Coronary artery (tissue), 2 donors: ENCODE measurements at places on chromosomes 7 and 10.

- DNase-seq: no peak
Measured at GRCh38 chr7:231030-231857, 38.9 kb downstream of the FAM20C start.

DNA sequence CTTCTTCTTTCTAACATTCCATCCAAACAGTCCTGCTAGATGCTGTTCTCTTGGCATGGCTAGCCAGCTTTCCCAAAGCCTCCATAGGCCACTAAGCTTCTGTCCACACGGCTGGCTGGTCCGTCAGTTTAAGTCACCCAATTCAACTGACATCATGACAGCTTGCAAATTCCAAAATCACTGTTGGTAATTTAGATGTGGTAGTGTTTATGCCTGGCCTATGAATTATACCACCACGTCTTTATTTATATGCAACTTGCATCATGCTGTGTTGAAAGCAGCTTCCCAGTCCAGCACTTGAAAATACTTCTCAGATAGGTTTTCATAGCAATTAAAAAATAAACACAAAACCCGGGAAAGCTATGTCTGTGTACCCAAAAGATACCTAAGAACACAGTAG is 2.2 kb upstream of the VIM start:
- DNase-seq: no peak

DNA sequence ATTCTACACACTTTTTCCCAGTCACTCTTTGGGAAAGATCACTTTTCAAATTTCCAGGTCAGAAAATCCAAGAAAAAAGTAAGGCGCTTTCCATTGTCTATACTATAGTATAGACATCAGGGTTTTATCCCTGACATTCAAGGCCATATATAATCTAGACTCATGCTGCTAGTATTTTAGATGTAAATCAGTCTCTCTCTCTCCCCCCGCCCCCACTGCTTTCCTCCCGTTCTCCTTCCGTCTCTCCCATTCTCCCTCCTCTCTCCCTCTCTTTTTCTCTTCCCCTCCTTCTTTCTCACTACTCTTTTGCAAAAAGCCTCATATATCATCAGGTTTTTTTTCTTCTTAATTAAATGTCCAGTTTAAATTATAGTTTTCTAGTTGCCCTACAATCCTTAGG is 154.8 kb downstream of the PHF14 start:
- no peak for DNase-seq

- DNase-seq: no peak
Measured at GRCh38 chr10:103058034-103058433, 135.0 kb downstream of the NT5C2 start.

DNA sequence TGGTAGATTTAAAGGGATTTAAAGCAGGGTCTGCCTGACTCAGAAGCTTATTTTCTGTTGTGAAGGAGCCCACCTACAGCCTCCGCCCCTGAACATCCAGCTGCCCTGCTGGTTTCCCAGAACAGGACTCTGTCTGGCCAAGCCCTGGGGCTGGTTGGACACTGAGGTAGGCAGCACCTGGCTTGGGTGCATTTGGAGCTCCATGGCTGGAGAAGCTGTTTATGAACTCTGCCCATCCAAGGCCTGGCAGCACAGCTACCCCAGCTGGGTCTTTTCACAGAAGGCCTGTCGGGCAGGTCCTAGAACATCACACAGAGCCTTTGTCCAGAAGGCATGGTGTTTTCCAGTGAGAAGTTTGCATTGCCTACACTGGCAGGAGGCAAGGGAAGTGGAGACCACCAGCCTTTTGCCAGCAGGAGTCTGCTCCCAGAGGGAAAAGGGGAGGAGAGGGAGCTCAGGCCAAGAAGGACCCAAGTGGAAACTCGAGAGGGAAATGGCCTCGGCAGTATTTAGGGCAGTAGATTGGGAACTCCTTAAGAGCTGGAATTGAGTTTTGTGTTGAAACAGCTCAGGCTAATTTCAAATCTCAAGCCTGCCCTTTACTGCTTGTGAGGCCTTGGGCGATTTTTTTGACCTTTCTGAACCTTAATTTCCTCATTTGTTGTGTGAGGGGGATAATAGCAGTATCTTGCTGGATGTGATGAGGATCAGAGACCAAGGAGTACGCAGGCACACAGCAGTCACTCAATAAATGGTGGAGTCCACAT is 12.3 kb upstream of the PDCD4 start:
- no peak for DNase-seq

- DNase-seq: no peak
Measured at GRCh38 chr7:129831424-129832058, 121.2 kb downstream of the UBE2H start.

GRCh38 chr7:138081868-138082267 is 5.6 kb downstream of the AKR1D1 start:
- DNase-seq: no peak

DNA sequence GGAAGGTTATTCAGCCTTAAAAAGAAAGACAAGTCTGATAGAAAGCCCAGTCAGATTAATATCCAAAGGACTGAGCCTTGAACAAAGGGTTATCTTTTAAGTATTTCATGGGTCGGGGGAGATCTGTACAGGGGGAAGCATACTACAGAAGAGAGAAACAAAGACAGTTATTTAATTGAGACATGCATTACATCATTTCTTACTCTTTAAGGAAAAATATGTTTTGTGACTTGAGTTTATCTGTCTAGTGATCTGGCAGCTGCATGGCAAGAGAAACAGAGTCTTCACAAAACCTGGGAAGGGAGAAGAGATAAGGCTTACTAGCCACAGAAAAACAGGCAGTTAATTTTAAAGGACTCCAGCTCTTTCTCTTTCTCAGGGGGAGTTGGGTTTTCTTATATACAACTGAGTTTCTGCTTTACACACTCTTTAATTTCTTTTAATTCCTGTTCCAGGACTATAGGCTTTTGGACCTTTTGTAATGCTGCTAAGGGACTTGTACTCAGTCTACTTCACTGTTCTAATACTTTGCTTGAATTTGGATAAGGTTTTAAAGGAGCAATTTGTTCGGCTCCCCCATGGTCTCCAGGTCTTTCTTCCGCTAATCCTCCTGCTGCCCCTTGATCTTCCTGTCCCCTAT is 20.9 kb upstream of the CYP3A43 start:
- no peak for DNase-seq

- DNase-seq: no peak
Measured at GRCh38 chr10:110967645-110968044, 48.2 kb downstream of the SHOC2 start.

DNA sequence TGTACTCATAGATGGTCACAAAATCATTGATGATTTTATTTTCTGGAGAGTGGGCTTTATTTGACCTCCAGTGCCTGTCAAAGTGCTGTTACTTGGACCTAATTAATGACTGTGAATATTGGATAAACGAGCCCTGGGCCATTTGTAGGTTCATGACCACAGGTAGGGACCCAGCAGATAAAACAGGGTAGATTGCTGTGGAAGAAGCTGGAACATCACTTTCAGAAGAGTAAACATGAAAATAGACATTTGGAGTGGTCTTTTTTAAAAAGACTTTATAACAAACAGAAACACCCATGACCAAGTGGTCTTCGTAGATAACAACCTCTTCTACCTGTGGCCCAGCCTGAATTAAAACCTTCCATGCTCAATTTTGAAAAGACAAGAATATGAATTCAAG is 472.8 kb upstream of the MKI67 start:
- no peak for DNase-seq

DNA sequence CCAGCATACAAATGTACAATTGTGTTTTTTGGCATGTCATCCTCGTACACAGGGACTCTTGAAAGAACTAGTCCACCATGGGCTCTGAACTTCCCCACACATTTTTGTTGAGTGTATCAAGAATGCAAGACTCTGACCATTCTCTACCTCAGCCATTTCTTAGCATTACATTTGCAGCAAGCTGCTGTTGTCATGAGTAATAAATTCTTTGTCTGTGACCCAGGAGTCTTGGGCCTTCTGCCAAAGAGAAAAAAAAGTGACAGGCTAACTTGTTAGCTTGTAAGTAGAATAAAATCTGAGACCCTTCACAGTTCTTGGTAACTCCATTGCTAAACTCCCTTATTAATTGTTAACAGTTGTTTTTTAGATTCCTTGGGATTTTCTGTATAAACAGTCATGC is 542.3 kb upstream of the MBL2 start:
- DNase-seq: no peak

GRCh38 chr7:70376561-70377031 is 755.3 kb upstream of the GALNT17 start:
- DNase-seq: no peak

GRCh38 chr7:109111086-109111485 is 541.4 kb downstream of the DNAJB9 start:
- no peak for DNase-seq

DNA sequence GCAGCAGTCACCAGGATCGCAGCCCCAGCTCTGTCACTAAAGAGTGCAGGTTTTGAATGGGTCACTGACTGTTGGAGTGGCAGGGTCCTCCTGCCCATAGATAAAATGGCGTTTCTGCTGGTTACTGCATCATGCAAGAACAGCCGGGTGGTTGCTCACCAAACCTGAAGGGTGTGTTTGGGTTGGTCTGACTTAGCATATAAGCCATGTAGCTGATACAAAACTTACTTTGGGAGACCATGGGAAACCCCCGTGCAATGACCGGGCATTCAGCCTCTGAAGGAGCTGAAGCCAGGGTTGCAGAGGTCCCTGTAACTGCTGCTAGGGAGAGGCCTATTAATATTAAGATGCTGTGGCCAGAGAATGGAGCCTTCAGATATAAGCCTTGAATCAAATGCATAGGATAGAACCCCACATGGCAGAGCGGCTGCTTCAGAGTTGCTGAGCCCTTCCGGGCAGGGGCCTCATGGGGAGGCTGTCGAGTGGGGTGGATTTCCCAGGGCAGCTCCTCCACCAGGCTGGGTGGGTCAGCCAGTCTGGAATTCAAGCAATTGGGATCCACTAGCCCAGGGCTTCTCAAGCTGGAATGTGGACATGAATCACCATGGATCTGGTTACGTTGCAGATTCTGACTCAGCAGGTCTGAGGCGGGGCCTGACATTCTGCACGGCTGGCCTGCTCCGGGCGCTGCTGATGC is 70.9 kb upstream of the CTBP2 start:
- no peak for DNase-seq

DNA sequence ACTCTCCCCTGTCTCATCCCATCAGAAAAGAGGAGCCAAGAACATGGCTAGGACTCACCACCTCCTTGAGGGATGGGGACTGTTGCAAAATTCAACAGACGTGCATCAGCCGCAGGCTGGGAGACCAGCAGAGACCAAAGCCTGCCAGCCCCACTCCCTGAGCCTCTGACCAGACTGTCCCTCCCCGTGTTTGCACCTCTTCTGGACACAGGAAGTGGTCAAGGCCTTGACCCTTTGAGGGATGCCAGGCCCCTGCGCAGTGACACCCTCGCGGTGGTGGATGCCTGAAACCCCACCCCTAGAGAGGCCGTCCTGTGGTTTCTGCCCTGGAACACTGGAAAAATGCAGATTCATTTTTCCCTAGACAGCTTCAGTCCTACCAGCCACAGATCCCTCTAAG is 128.4 kb upstream of the TCF7L2 start:
- no peak for DNase-seq

- no peak for DNase-seq
Measured at GRCh38 chr7:1054438-1054837, 10.1 kb downstream of the GPR146 start.

- no peak for DNase-seq
Measured at GRCh38 chr10:97067716-97068391, 117.9 kb downstream of the SLIT1 start.

DNA sequence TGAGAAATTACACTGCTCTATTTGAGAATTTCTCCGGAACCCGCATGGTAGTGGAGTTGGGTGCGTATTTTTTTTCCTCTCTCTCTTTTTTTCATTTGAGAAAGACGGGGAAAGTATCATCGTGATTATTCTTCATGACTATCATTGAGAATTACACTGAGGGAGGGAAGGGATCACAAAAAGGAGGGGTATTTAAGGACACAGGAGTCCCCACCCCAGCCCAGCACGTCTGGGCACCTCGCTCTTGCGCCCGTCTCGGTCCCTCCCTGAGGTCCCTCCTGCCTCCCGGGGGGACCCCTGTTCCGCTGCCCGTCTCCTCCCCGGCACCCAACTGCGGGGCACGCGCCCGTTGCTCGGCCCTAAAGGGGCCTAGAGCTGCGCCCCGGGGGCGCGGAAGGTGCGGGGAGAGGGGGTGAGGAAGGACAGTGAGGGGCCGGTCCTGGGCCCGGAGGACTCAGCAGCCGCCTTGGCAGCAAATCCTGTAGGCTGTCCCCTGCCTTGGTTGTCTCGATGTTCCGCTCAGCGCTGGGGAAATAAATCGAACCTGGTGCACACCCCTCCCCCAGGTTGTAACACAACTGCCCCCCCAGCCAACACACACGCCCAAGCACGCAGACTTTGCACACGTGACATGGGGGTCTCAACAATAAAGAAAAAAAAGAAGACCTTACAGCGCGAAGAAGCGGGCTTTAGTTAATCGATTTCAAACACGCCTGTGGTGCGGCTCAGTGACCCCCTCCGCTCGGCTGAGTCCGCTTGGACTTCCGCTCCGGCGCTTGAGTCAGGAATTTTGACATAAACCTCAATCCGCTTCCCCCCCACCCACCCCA is 18.6 kb upstream of the GATA3 start:
- no peak for DNase-seq

GRCh38 chr10:3763852-3764625 is 21.0 kb downstream of the KLF6 start:
- no peak for DNase-seq

DNA sequence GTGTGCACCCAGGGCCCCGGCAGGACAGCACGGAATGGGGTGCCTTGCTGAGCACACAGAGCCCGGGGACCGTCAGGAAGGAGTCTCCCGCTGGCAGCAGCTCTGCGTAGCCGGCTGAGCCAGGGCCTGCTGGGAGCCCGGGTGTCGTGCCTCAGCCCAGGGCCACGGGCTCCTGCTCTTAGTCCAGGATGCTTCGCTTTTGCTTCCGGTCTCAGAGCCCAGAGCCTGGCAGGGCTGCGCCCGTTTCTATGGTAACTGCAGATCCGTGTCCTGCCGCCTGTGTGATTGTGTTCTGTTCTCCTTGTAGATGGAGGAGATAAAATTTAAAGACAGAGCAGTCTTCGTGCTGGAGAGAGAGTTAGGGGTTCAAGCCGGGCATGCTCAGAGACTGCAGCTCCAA is 53.7 kb upstream of the DPYSL4 start:
- DNase-seq: no peak

DNA sequence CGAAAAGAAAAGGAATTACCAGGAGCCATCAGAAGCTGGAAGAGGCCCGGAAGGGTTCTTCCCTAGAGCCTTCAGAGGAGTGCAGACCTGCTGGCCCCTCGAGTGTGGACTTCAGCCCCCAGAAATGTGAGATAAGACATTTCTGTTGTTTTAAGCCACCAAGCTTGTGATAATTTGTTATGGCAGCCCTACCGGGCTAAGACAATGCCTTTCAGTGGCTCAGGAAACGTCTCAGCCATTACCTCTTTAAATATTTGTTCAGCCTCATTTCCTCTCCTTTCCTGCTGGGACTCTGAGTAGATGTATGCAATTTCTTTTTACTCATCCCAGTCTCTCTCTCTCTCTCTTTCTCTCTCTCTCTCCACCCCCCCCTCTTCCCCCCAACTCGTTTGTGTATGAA is 174.7 kb upstream of the GRB10 start:
- DNase-seq: no peak
